ENCODE measurements at places on chromosomes 12 and 14.

- DNase-seq: no peak
These were observed 32.4 kb downstream of the FLVCR2 start for GRCh38 chr14:75610834-75611233.

DNA sequence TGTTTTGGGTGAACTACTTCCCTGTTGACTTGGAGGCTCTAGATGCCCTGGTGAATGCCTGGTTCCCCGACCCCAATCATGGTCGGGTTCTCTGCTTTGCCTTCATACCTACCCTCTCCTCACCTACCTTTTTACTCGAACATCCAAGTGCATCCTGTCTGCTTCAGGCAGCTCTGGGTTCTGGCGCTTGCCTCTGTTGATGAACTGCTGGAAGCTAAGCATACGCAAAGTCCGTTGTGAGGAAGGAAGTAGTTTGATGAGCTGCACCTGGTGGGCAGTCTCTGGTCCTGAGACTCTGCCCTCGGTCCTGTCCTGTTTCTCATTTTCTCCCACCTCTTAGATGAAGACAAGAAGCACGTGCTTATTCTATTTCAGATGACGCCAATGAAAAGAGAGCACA, 13.6 kb downstream of the KCNH3 start:
- DNase-seq: no peak

- DNase-seq: no peak
These were observed 35.7 kb downstream of the IQSEC3 start for GRCh38 chr12:101969-102878.

- DNase-seq: no peak
These were observed 77.1 kb upstream of the DICER1 start for GRCh38 chr14:95234426-95234825.

- DNase-seq: no peak
These were observed 12.0 kb downstream of the ADSS1 start for GRCh38 chr14:104735830-104736642.

GRCh38 chr12:25877446-25877845, 81.0 kb upstream of the RASSF8 start:
- DNase-seq: no peak

GRCh38 chr12:108858311-108859074, 1.1 kb upstream of the SSH1 start:
- DNase-seq: no peak

- DNase-seq: no peak
These were observed 191.7 kb downstream of the ALG10B start for GRCh38 chr12:38508246-38508645.

GRCh38 chr14:33794791-33795305, 156.0 kb downstream of the EGLN3 start:
- DNase-seq: no peak

GRCh38 chr14:41950428-41951151, 343.9 kb downstream of the LRFN5 start:
- DNase-seq: no peak

DNA sequence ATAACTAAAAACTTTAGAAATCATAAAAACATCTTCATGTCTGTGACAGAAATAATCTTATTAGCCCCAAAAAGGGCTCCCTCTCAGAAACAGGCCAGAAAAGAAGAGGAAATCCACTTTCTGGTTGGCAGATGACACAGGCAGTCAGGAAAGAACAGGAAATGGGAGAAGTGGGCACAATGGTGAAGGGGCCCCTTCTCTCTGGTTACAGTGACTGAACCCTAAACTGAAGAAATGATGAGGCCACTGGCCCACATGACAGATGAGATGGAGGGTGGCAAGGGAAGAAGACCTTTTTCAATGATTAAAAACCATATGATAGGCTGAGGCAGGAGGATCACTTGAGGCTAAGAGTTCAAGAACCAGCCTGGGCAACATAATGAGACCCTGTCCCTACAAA, 21.1 kb downstream of the TCTN1 start:
- no peak for DNase-seq

DNA sequence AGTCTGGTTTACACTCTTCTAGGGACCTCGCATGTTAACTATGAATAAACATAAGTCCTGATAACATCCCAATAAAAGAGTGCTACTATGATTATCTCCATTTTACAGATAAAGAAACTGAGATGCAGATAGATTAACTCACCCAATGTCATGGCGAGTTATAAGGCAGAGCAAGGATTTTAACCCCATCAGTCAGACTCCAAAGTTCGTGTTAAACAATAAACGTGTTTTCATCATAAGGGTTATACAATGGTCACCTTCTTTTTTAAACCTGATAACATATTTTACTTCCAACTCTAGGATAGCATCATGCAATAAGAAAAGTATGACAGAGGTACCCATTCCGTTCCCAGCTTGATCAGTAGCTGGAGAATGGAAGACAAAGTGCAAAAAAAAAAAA, 1.2 kb downstream of the AREL1 start:
- DNase-seq: no peak

- DNase-seq: no peak
These were observed 207.6 kb downstream of the EMP1 start for GRCh38 chr12:13404111-13404628.

- DNase-seq: no peak
These were observed 81.4 kb upstream of the KRR1 start for GRCh38 chr12:75592638-75593335.

- no peak for DNase-seq
These were observed 85.8 kb downstream of the LLPH start for GRCh38 chr12:66044731-66045130.

DNA sequence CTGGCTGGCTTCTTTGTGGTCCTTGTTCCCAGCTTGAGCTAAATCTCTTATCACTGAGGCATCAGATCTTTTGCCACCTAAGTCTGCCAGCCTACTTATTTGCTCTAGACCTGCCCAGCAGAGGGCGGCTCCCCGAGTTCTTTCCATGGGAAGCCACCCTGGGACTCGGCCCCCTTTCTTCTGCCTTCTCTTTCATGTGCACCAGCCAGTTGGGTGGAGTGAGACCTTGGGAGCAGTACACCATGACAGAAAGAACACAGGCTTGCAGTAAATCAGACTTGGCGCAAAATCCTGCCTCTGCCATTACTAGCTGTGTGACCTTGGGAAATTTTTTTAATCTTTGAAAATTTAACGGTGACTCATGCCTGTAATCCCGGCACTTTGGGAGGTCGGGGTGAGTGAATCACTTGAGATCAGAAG, 7.4 kb downstream of the SMAGP start:
- DNase-seq: no peak

DNA sequence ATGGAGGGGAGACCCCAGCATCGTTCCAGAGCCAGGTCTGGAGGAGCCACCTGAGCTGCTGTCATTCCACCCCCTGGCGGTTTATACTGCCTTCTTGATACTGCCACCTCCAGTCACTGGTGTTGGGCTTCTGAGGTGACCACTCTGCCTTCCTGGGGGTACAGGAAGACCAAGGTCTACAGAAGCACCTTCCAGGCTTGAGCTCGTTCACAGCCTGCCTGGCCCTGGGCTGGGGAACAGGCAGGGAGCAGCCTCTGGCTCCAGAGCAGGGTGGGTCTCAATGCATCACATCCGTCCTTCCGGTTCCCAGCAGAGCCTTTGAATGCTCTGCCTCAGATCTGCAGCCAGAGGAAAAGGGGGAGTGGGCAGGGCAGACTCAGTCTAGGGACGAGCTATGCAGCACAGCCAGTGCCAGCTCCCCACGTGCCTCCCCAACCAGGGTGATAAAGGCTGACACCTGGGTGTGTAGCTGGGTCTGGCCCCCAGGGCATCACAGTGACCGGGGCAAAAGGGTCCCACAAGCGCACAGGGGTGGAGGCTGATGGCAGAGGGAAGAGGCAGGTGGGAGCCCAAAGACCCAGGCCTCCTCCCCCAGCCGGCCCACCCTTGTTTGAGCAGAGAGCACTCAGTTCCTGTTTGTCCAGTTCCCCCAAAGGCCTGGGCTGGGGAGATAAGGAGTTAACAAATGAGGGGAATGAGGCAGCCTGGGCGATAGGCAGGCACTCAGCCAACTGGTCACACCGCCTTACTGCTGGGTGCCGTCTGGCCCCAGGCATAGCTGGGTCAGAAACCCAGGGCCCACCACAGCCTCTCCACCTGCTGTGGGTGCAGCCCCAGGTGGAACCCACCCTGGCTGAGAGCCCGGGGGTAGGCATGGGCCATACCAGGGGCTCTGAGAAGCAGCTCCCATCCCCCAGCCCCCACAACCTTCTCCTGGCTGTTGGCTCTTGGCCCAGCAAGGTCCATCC, 17.1 kb downstream of the DEGS2 start:
- no peak for DNase-seq

- no peak for DNase-seq
These were observed 56.1 kb downstream of the MAP1LC3B2 start for GRCh38 chr12:116615141-116615861.

DNA sequence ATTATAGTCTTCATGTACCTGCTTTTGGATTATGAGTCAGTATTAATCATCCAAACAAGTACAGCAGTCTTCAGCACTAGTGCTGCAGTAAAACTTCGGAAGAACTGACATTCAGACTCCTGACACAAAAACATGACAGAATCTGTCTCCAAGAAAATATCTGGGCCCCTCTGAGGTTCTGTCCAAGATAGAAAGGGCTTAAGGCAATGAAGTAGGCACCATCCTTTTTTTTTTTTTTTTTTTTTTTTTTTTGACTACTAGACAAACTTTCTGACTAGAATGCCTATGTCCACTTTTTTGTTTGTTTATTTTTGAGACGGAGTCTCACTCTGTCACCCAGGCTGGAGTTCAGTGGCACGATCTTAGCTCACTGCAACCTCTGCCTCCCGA, 112.5 kb downstream of the MED13L start:
- DNase-seq: no peak

DNA sequence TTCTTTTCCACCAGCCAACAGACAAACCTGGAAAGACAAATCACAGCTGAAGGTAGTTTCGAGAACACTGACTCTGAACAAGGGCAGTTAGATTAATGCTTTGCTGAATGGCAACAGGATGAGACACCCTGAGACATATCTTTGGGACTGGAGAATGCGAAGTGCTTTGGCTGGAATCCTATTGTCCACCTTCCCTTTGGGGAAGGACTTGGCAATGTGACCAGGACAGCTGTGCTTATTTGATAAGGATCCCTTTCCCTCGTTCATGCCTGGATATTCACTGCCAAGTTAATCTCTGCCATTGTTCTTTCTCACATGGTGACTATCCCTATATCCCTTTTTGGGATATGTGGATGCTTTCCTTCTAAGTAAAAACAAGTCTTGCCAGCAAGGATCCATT, 537.1 kb upstream of the SEL1L start:
- DNase-seq: no peak

GRCh38 chr12:108816652-108817335, 40.6 kb downstream of the SSH1 start:
- DNase-seq: no peak

DNA sequence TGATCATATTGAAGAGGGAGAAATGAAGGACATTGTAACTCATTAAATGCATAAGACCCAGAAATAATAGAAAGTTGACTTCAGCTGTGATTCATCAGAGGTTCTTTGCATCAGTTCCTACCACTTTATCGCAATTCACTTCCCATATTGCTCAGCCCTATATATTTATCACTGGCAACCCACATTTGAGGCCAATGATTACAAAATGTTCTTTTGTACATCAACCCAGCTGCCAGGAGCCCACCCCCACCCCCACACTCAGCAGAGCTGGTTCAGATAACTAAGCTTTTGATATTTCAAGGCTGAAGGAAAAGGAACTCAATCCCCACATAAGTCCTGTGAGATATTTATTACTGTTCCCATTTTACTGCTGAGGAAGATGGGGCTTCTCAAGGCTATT, 51.2 kb upstream of the TMPO start:
- no peak for DNase-seq

DNA sequence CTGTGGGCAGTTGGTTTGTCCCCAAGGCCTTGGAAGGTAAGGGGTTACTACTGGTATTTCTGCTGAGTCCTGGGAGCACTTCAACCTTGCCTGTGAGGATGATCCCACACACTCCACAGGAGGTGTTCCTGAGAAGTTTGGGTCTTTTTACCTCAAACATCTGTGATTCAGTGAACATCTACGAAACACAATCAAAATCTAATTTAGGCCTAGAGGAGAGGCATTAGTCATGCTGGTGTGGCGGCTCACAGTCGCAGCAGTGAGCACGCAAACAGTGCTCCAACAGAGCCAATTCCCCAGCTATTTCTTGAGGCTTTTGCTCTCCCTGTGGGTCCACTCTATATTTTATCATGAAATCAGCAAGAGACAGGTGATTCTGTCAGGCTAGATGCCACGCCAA, 107.6 kb downstream of the APAF1 start:
- no peak for DNase-seq

DNA sequence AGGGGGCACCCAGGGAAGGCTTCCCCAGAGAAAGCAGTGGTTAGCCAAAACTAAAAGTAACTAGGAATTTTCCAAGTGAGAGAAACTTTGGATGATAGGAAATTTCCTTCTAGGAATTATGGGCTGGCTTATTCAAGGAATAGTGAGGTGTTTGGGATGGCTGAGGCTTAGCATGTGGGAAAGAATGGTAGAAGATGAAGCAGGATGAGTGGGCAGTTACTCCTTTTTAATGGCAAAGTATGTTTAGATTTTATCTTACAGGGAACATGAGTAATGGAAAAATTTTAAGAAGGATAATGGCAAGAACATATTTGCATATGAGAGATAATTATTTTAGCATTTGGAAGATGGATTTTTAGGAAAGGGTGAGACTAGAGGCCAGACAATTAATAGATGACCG, 197.6 kb downstream of the SLC38A4 start:
- no peak for DNase-seq

GRCh38 chr12:12396694-12397093, 39.8 kb downstream of the BORCS5 start:
- no peak for DNase-seq

- DNase-seq: no peak
These were observed 827 bp upstream of the TEDC1 start for GRCh38 chr14:105490267-105490571.

DNA sequence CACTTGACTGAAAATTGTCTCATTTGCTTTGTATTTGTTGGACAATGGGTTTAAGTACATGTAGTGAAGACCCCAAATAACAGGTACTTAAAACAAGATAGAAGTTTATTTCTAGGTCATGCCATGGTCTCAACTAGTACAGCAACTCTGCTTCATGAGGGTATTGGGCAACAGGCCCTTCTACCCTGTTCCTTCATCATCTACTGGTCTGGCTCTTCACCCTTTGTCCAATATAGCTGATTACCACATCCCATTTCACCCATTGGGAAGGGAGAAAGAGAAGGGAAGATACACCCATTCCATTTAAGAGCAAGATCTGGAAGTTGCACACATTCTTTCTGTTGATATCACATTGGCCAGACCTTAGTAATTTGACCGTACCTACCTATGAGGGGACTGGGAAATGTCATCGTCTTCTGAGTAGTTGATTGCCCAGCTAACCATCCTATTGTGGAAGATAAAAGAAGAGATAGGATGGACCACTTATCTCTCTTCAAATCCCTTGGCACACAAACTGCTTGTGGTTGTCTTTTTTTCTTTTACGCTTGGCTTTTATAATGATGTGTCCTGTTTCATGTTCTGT, 104.6 kb downstream of the DIP2B start:
- DNase-seq: no peak

Measured in GM06990 (cell line).